Right ventricle myocardium inferior (tissue), 1 donor: ENCODE measurements at places on chromosomes 1 and 21. TPM values are rescaled to one million over a fixed set of nuclear protein-coding genes. Genes with fewer than 3 reads are reported as not detected.

The CNKSR1 gene
- 1.8 TPM for total RNA-seq

The CPLANE2 gene
- total RNA-seq = 11.8 TPM

The RGSL1 gene
- not detected for total RNA-seq

The DNAJC6 gene
- total RNA-seq = 2.0 TPM

The TSNAX gene
- 22.6 TPM for total RNA-seq

The C1orf115 gene
- 22.4 TPM for total RNA-seq

The FNDC5 gene
- 139 TPM for total RNA-seq
